ENCODE measurements at places on chromosomes 3 and 15.

GRCh38 chr15:69557020-69557706 is 104.5 kb downstream of the RPLP1 start:
- DNase-seq: no peak

GRCh38 chr3:9196020-9196419 is 53.4 kb downstream of the SRGAP3 start:
- DNase-seq: no peak

GRCh38 chr3:100880072-100880471 is 113.1 kb downstream of the ABI3BP start:
- DNase-seq: no peak

GRCh38 chr3:99674086-99674789 is 35.8 kb downstream of the COL8A1 start:
- DNase-seq: no peak

GRCh38 chr3:131396170-131396569 is 14.6 kb downstream of the NUDT16 start:
- DNase-seq: no peak

- no peak for DNase-seq
Observed at GRCh38 chr15:51390966-51391422, 49.5 kb downstream of the GLDN start.

- DNase-seq: no peak
Observed at GRCh38 chr3:115401298-115401697, 222.0 kb upstream of the GAP43 start.

- DNase-seq: no peak
Observed at GRCh38 chr3:172846706-172847105, 96.2 kb downstream of the ECT2 start.

DNA sequence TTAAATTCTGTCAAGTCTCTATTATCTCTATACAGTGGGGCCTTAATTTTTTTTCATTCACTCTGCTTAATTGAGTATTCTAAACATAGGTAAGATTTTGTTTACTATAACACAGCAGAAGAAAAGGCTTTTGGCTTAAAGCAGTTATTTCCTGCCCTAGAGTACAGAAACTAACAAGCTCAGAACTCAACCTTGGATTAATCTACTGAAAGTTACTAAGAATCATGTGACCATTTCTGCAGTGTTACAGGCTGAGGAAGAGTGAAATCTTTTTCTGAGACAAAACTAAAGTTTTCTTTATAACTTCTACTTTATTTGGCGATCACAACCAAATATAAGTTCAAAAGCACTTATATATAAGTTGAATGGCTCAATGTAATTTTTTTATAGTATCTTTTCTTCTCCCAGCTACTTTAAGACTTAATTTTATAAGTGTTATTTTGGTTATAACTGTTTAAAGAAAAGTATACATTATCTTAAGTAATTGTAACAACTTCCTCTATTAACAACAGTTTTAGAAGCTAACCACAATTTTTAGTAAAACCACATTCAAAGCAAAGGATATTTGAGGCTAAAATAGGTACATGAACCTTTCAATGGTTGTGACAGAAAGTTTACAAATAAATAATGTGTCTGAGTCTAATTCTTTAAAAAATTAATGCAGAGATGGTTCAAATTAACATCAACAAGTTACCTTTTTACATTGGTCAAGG is 240.6 kb upstream of the NAALADL2 start:
- DNase-seq: no peak

DNA sequence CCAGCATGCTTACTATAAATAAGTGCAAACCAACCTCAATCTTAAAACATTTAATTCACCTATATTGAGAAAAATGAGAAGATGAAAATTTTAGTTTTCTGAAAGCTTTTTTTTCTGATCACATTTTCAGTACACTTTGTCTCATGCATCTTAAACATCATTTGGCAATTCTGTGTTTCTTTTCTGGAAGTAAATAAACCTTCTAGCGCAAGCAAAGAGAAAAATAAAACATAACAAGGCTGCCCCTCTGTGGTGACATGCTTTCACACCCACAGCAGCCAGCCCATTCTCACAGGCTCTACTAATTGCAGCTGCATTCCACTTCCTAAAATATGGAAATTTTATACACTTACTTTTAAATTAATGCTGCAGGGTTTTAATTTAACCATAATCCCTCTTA is 90.1 kb downstream of the NEK10 start:
- DNase-seq: no peak

DNA sequence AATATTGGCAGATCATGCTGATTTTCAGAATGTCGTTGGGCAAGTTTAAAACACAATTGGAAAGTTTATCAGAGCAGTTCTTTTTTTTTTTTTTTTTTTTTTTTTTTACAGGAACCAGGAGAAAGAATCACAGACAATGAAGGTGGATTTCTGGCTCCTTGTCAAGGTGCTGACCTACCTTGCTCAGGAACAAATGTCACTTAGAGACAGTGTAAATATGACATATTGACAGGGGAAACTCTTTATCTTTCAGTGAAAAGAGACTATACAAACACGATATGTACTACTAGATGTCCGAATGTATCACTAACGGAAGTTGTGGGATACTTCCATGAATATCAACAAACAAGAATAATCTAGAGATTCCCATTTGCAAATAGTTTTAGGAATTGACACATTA is 237.3 kb downstream of the FMN1 start:
- no peak for DNase-seq

DNA sequence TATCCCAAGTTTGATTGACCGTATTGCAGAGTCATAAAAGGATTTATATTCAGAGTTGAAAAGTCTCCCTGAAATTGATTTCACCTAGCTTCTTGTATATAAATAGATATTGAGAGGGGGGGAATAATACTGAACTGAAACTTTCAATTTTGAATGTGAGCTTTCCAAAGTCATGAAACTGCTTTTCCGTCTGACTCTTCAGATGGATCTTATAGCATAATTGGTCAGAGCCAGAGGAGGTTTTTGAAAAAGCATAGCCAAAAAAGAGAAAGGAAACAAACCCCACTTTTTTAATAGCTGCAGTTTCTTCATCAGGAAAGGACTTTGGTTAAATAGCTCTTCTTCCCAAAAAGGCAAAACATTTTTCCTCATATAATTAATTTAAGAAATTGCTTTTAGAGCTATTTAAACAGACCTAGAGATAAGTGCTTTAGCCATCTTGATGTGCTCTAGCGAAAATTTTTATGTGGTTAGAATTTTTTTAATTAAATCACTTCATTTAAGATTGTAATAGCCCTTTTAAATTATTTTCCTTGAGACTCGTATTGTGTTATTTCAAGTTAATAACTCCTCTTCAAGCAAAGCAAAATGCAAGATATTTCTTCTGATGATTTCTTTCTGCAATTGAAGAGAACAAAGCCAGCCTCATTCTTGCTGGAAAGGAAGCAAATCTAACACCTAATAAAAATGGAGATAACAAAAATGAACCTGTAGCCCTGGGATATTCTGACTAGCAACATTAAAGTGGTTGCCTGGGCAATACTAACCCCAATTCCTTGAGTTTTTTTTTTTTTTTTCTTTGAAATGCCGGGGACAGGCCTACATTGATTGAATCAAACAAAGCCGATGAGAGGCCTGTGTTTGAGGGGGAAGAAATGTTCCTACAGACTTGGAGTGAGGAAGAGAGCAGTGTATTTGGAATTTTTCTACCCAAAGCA is 173.6 kb downstream of the PTPRG start:
- no peak for DNase-seq

DNA sequence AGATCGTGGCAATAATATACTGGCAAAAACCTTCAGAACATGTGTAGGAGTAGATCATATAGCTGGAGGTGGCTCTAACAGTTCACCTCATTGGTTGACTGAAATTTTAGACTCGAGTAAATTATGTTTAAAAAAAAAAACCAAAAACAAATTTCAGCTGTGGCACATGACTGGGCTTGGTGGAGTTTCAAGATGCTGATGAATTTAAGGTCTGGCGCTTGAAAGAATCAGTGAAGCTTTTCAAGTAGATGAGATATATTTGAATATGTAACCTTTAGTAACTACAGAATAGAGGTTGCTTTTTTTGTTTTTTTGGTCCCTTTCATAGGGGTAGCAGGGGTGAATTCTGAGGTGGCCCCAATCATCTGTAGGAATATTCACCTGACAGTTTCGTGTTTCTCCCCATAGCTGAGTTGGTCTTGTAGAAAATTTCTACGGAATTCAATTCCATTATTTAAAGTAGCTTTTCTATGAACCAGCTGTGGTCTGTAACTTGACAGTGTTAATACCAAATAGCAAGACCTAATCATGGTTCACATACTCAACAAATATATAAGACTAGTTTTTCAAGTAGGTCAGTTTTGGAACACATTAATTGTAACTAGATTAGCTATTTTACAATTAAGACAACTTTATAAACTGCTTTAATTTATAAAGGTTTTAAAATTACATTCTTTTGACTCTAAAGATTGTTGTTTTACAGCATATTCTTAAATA is 65.6 kb downstream of the MAP4 start:
- no peak for DNase-seq

- DNase-seq: no peak
Observed at GRCh38 chr3:68090571-68090970, 436.2 kb upstream of the SUCLG2 start.

DNA sequence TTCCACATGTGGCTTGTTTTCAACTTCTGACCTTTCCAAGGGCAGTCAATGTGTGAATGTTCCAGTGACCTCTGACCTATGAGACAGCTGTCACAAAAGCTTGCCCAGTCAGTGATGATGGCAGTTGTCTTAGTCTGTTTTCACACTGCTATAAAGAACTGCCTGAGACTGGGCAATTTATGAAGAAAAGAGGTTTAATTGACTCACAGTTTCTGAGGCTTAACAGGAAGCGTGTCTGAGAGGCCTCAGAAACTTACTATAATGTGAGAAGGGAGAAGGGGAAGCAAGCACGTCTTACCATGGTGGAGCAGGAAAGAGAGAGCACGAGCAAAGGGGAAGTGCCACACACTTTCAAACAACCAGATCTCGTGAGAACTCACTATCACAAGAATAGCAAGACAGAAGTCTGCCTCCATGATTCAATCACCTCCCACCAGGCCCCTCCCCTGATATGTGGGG is 95.6 kb downstream of the ECT2 start:
- DNase-seq: no peak

DNA sequence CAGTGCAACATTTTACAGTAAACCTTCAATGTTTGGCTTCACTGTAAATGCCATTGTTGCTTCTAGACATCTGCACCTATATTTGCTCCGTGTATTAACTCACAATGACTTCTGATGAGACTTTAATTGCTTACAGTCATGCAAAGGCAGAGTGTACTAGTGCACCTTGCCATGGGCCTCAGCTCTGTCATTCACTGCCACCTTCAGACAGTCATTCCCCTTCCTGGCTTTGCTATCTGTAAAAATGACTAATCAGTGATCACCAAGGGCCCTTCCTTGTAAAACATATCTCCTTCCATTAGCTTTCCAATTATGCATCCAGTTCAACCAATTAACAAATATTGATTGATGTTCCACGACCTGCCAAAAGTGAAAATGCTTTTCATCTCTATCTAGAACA is 120.3 kb downstream of the ARRDC4 start:
- DNase-seq: no peak

GRCh38 chr15:65044724-65045481 is at the start of gene SLC51B:
Gene SLC51B (plus strand): TSS chr15:65045387. CDS start chr15:65050005, 4,618 bp downstream.
- DNase-seq: no peak

GRCh38 chr3:171644681-171645080 is 165.6 kb downstream of the PLD1 start:
- no peak for DNase-seq

GRCh38 chr3:162684260-162684659 is 1187.7 kb downstream of the OTOL1 start:
- no peak for DNase-seq

DNA sequence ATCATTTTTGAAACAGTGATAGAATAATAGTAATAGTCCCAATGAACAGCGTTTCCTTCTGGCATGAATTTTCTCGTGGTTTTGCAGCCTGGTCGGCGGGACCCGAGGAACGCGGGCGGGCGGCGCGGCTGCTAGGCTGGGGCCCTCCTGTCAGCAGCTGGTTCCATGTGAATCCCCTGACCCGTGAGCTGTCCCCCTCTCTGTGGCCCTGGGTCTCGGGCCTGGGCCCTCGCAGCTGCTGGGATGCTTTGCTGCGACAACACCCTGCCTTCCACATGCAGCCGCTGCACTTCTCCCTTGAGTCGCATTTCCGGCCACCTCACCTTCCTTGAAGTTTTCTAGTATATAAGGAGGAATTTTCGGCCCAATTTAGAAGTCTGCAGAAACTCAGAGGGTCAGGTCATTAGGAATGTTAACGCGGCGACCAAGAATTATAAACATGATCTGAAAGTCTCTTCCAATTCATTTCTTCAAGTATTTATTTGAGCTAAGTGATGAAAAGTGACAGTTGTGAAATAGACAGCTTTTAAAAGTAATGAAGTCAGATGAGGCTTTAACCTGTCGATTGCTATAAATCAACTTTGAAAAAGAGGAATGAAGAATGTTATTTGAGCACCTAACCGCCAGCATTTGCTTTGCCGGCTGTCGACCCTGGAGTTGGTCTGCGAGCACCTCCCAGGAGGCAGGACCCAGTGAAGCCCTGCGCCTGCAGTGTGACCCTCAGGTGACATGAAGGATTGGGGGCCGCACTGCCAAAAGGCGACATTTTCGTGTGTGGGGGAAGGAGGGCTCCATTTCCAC is 27.7 kb downstream of the NR2F2 start:
- no peak for DNase-seq

DNA sequence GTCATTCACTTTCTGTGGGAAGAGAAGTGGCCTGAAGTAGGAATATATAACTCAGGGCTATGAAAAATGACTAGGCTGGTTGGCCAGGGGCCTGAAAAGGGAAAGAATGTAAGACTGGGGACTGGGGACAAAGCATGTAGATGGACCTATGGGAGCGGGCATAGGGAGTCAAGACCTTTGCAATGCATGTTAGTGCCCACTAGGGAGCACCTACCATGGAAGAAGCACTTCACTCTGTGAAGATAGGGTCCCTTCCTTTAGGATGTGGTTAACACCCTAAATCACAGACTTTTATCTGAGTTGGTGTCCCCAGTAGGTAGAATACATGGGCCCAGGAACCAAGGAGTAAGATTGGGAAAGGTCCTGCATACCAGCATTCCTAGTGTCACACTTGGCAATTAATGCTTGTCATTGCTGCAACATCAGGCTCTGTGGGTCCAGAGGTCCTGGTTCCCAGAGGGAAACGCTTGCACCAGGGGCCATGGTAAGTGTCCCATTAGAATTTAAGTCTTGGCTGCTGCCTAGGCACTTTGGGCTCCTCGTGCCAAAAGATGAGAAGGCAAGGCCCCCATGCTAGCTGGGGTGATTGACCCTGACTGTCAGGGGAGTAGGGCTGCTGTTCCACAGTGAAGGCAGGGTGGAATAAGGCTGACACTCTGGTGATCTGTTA is 79.6 kb downstream of the CRYGS start:
- no peak for DNase-seq

DNA sequence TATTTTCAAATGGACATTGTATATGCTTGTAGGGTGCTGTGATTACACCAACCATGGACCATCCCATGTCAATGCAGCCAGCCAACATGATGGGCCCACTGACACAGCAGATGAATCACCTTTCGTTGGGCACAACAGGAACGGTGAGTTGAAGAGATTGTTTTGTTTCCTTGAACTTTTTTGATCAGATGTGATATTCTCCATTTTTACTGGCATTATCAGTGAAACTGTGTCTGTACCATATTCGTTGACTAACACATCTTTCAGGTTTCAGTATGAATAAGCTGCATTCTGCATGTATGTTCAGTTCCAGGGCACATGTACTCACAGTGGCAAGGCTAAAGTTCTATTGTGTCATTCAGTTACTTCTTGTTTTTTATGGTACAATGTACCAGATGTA is 655.2 kb downstream of the RBMS3 start:
- no peak for DNase-seq
